ENCODE measurements at places on chromosomes 7 and 10.

- no peak for DNase-seq
Measured at GRCh38 chr10:129530581-129530980, 63.5 kb downstream of the MGMT start.

- DNase-seq = no peak
Measured at GRCh38 chr7:24786941-24787340, 29.7 kb upstream of the GSDME start.

DNA sequence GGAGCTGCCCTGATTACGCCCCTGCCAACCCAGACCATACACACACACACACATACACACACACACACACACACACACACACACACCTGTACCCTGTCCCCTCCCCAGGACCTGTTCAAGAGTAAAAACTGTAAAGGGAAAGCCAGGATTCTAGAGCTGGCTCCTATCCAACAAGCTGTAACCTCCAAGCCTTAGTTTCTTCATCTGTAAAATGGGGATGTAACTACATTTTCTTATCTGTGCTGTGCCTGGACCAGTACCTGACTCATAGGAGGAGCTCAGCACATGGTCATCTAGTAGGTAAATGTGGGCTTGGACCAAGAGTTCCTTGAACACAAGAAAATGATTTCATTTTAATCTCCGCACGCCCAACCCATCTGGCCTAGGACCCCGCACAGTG is 128.8 kb downstream of the ZMIZ1 start:
- no peak for DNase-seq

DNA sequence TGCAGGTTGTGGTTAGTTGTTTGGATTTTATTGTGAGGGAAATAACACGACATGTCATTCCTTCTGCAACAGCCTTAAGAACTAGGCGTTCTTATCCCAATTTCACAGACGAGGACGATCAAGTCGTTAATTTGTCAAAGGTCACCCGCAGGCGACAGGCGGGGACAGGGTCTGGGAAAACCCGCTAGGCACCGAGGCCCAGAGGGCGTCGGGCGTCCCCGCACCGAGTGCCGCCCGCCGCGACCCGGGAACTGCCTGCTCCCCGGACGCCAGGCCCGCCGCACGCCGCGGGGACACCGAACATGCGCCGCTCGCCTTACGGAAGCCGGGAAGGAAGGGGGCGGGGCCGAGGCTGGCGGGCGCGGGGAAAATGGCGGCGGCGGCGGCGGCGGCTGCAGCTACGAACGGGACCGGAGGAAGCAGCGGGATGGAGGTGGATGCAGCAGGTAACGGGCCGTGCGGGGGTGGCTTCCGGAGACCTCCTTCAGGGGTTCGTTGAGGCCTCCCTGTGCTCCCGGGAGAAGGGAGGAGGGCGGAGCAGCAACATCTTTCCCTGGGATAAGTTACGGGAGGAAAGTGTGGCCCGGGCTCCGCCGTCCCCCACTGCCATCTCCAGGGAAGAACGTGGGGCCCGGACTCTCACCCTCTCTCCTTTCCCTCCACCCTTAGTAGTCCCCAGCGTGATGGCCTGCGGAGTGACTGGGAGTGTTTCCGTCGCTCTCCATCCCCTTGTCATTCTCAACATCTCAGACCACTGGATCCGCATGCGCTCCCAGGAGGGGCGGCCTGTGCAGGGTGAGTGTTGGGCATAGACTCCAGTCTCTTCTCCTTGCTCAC is at the start of gene COPS6:
COPS6 (plus strand) TSS at position 349 of the 837 bp plus-strand sequence; CDS start at position 371, 22 bp downstream.
- DNase-seq = peak; percentile 75

DNA sequence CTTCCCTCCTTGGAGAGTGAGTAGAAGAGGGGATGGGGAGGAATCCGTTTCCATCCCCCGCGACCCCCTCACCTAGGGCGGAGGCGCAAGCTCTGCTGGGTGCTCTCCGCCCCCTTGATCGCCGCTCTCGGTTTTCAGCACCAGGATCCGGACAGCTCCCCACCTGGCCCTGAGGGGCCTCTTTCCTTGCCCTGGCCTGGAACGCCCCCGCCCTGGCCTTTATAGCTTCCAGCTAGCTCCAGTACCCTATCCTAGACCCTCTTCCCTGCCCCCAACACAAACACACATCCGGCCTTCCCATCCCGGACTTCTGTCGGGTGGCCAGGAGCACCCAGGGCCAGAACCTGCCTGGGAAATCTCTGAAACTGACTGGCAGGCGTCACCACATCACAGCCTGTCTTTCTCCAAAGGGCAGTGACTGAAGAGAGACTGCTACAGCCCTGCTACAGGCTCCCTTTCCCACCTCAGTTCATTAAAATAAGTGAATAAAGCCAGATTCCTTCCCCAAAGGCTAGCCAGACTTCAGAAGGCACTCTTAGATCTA is 72.3 kb upstream of the LEP start:
- peak; percentile 86 for DNase-seq

DNA sequence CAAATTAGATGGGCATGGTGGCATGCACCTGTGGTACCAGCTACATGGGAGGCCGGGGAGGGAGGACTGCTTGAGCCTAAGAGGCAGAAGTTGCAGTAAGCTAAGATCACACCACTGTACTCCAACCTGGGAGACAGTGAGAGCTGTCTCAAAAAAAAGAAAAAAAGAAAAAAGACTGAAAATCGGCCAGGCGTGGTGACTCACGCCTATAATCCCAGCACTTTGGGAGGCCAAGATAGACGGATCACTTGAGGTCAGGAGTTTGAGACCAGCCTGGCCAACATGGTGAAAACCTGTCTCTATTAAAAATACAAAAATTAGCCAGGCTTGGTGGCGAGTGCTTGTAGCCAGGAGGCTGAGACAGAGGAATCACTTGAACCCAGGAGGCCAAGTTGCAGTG is 11.9 kb downstream of the RNF216 start:
- no peak for DNase-seq

- no peak for DNase-seq
Measured at GRCh38 chr7:151104411-151105235, 18.3 kb downstream of the AGAP3 start.

DNA sequence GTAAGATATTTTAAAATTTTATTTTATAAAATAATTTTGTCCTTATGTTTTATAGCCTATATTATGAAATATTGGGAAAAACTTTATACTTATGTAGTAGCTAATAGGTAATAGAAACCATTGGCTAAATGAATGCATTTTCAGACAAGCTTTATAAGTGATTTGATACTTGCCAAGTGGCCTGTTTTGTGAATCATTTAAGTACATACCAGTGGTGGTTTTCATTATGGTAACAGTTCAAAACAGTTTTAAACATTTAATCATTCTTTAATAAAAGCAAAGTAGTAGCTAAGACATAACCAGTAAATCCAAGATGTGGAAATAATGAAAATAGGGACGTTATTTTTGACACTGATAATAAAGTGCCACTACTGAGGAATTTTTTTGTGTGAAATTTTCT is 182.2 kb downstream of the PHF14 start:
- no peak for DNase-seq

- no peak for DNase-seq
Measured at GRCh38 chr7:158276414-158277218, 311.0 kb downstream of the PTPRN2 start.

- no peak for DNase-seq
Measured at GRCh38 chr7:26743205-26743604, 121.2 kb downstream of the SKAP2 start.

DNA sequence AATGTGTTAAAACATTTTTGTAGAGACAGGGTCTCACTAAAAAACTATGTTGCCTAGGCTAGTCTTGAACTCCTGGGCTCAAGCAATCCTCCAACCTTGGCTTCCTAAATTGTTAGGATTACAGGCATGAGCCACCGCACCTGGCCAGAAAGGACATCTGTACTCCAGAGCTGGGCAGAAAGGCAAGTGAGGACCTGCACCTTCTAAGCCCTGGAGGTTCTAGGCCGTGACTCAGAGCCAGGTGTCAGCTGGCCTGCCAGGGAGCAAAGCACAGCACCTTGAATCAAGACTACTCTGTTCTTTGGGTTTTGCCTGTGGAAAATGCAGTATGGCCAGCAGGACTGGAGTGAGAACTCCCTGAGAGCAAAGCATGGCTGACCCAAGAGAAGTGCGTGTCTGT is 396.5 kb downstream of the ADRA2A start:
- DNase-seq = no peak

DNA sequence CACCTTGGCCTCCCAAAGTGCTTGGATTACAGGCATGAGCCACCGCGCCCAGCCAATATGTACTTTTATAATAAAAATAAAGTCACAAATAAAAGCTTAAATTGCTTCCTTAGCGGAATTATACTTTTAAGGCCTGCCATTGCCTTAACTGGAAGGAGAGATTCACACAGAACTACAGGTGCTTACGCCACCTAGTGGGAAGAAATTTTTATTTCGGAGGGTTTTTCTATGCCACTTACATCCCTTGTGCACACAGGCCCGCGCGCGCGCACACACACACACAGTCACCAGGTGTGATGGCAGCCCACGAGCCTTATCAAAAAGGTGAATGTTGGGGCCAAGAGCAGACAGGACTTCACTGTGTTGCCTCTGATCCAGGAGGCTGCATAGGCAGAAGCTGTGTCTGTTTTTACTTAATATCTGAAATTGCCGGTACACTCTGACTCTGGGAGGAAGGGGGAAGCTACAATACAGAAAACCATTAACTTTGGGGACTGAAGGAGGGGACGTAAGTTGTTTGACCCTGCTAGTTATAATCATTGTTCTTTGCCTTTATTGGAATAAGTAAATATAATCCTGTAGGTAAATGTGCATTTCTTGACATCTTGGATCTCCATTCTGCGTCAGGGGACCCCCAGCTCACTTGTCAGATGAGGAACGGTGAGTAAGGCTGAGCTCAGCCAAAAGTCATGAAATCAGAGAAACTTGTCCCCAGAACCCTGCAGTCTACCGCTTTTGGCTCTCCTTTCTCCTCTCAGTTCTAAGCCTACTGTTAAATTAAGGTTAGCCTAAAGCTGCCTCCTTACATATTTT is 87.1 kb downstream of the SLC16A9 start:
- DNase-seq = peak; percentile 39

- DNase-seq = no peak
Measured at GRCh38 chr10:106897719-106898118, 266.8 kb downstream of the SORCS1 start.

DNA sequence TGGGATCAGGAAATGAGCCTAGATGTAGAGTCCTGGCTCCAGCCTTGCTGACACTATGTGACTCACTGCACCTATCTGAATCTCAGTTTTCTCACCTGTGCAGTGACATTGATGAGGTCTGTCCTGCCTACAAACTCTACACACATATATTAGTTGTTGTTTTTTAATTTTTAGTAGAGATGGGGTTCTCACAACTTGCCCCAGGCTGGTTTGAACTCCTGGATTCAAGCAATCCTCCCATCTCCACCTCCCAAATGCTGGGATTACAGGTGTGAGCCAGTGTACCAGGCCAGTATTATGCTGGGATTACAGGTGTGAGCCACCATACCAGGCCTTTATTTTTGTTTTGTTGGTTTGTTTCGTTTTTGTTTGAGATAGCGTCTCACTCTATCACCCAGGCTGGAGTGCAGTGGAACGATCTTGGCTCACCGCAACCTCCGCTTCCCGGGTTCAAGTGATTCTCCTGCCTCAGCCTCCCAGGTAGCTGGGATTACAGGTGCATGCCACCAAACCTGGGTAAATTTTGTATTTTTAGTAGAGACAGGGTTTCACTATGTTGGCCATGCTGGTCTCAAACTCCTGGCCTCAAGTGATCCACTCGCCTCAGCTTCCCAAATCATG is 11.8 kb upstream of the DDIT4 start:
- no peak for DNase-seq

GRCh38 chr7:97021747-97022490 is 2.7 kb downstream of the DLX5 start:
- peak; percentile 27 for DNase-seq

- no peak for DNase-seq
Measured at GRCh38 chr10:4370376-4370775, 455.6 kb upstream of the AKR1E2 start.
